Sigmoid colon (tissue), 7 donors: ENCODE measurements at places on chromosomes 4 and X.

- no peak for DNase-seq
- no peak overlapping the region for H3K4me3 ChIP-seq
- no peaks in the 10 kb centered on the region for H3K4me1 ChIP-seq
- H3K36me3 ChIP-seq, result no peaks in the 10 kb centered on the region
- no peak overlapping the region for H3K27ac ChIP-seq
Measured at GRCh38 chr4:115711575-115711974, 598.2 kb upstream of the NDST4 start.

- no peaks in the 10 kb centered on the region for H3K27me3 ChIP-seq
- no peak overlapping the region for H3K27ac ChIP-seq
- H3K4me3 ChIP-seq, result no peak overlapping the region
- DNase-seq, result no peak
Measured at GRCh38 chrX:100090931-100091330, 319.1 kb downstream of the PCDH19 start.

GRCh38 chrX:115560211-115560977, 580 bp upstream of the PLS3 start:
- peak overlapping the region; percentile 61 for H3K4me3 ChIP-seq
- DNase-seq, result no peak
- H3K27me3 ChIP-seq, result no peaks in the 10 kb centered on the region
- peak overlapping the region; percentile 91 for H3K27ac ChIP-seq
- H3K36me3 ChIP-seq, result no peaks in the 10 kb centered on the region
- no peaks in the 10 kb centered on the region for H3K4me1 ChIP-seq

DNA sequence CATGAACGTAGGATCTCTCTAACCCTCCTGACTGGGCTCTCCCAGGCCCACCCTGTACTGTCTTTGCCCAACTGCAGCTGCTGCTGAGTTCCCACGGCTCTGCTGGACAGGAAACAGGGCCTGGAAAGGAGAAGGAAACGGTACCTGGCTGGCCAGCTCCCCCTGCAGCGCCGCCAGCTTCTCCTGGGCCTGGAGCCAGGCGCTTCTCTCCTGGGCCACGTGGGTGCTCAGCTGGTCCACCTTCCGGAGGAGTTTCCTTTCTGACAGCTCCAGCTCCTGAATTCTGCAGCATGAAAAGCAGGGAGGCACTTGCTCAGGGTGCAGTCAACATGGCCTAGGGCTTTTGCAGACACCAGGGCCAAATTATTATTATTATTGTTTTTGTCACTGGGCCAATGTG, 6.5 kb downstream of the C4orf50 start:
- peaks cover 45% of the 10 kb centered on the region for H3K27me3 ChIP-seq
- no peak for DNase-seq
- no peaks in the 10 kb centered on the region for H3K4me1 ChIP-seq
- H3K36me3 ChIP-seq, result no peaks in the 10 kb centered on the region
- H3K4me3 ChIP-seq, result no peak overlapping the region
- no peak overlapping the region for H3K27ac ChIP-seq
